Jurkat, Clone E6-1 (cell line): ENCODE measurements at places on chromosomes 12 and 14.

DNA sequence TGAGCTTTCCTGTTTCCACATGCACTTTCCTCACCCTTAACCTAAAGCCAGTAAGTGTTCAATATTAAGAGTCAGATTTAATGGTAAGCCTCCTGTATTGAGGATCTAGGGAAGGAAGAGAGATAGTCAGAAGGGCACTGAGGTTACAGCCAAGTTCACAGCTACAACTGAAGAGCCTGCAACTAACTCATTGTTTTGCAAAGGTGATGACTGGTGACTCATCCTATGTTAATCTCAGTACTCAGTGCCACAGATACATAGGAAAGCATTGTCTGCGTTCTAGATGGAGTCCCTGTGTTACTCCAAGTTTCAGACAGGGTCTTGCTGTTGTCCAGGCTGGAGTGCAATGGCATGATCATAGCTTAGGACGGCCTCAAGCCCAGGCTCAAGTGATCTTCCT is 157.0 kb upstream of the RBM19 start:
- no peak for DNase-seq

- DNase-seq = no peak
Observed at GRCh38 chr14:84253326-84253725, 1276.6 kb upstream of the FLRT2 start.

DNA sequence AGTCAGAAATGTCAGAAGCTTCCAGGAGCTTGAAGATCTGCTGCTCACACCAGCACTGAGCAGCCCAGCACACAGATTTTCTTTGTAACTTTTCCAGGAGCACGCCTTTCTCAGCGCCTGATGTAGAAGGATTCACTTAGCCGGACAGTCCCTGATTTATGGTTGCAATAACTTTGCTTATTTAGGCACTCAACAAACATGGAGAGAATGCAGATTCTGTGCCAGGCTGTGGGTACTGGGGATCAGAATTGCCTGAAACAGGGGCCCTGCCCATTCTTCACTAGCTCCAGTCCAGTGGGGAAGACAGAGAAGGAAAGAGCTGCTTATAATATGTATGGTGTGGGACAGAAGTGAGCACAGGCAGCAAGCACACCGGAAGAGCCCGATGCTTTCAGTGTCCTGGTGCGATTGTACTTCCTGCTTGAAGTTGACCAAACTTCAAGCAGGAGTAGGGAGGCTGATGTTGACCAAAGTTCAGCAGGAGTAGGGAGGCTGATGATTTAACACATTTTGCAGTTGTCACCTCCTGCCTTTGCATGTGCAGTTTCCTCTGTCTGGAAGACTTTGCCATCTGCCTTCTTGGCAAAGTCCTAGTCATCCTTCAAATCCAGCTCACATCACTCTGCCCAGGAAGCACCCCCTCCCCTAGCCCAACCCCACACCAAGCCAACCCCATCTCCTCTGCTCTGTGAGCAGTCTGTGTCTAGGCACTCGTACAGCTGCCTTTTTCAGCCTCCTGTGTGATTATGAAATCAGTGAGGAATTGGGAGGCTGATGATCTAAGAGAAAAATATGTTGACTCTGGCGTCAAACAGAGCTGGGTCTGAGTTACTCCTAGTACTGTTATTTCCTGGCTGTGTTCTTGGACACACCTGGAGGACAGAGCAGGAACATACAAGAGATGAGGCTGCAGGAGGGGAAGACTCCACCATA is 12.0 kb upstream of the PRIMA1 start:
- no peak for DNase-seq

- peak; percentile 15 for DNase-seq
Observed at GRCh38 chr12:69906411-69907216, 81.6 kb downstream of the MYRFL start.

DNA sequence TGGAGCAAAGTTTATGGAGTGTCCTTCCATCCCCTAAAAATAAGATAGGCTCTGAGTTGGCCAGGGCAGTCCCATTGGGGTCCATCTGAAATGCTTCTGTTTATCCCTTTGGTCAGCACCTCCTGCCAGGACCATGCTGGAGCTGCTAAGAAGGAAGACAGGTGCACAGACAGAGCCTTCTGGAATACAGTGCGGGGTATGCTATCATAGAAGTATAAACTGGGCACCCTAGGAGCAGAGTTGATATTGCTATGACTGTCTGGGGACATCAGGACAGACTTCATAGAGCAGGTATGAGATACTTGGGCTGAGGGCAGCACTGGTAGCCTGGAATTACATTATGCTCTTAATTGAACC is 170.4 kb upstream of the HIF1A start:
- DNase-seq = no peak

- no peak for DNase-seq
Observed at GRCh38 chr14:94769391-94770250, at the start of gene GSC. GSC (minus strand) TSS chr14:94770113; CDS start chr14:94770015, 98 bp downstream.

- DNase-seq = no peak
Observed at GRCh38 chr12:118356809-118357256, 15.9 kb downstream of the TAOK3 start.

- no peak for DNase-seq
Observed at GRCh38 chr14:50780393-50780792, 50.6 kb downstream of the NIN start.

GRCh38 chr14:29233188-29233587 is 466.6 kb downstream of the FOXG1 start:
- no peak for DNase-seq

GRCh38 chr12:62957233-62957953 is 22.4 kb upstream of the PPM1H start:
- no peak for DNase-seq

DNA sequence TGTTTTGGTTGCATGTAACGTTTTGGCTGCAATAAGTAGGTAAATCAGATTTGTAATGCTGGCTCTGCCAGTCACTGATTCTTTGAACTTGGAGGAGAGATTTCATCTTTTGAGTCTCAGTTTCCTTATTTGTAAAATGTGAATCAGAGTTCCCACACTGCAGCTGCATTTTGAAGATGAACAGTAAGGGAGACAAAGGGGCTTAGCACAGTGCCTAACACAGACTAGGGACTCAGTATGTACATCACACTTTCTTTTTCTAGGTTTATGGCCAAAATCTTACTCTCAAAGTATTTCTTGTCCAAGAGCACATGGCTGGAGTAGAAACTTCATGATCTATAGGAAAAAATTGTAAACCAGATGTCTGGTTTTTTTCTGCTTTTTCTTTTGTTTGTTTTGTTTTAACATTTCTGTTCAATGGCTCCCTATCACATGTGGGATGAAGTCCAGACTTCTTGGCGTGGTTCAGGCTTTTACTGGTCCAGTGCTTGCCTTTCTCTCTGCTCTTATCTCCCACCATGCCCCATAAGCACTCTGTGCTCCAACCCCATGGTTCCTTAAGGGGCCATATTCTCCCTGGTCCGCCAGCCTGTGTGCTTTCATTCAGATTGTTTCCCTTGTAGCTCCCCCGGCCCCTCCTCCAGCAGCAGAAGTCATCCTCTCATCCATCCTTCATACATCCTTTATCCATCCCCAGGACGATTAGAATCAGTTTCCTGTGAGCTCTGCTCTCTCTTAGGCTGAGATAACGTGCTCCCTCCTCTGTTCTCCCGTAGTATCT is 58.0 kb downstream of the SYNE2 start:
- DNase-seq = no peak

DNA sequence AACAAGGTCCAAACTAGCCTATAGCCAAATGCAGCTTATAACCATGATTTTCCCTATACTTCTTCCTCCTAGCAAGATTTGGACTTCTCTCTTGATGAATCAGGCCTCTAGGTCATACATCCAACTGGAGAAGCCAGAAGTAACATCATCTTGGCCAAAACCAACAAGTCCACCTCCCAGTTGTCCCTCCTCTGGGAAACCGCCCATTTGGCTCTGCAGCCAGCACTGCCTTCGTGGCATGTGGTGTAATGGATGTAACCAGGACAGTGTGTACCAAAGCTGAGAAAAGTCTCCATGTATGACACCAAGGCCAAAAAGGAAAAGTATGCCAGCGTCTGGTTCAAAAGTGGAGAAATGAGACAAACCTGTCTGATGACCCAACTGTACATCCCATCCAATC is 59.3 kb upstream of the VASH1 start:
- no peak for DNase-seq

DNA sequence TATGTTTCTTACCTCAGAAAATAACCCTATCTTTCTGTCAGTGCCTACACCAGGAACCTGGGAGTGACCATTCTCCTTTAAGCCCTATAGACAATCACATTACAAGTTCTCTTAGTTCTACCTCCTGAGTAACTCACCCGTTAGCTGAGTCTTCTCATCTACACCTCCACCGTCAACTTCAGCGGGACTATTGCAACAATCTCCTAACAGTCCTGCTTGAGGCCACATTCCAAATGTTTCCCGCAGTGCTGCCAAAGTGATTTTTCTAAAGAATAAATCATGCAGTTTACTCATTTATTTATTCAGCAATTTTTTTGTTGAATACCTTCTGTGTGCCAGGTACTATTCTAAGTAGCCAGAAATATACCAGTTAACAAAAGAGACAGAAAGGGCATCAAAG is 285.0 kb upstream of the GRIP1 start:
- no peak for DNase-seq

GRCh38 chr12:128940090-128940888 is 87.0 kb downstream of the GLT1D1 start:
- no peak for DNase-seq

- no peak for DNase-seq
Observed at GRCh38 chr14:105414456-105415371, 4.9 kb upstream of the MTA1 start.

DNA sequence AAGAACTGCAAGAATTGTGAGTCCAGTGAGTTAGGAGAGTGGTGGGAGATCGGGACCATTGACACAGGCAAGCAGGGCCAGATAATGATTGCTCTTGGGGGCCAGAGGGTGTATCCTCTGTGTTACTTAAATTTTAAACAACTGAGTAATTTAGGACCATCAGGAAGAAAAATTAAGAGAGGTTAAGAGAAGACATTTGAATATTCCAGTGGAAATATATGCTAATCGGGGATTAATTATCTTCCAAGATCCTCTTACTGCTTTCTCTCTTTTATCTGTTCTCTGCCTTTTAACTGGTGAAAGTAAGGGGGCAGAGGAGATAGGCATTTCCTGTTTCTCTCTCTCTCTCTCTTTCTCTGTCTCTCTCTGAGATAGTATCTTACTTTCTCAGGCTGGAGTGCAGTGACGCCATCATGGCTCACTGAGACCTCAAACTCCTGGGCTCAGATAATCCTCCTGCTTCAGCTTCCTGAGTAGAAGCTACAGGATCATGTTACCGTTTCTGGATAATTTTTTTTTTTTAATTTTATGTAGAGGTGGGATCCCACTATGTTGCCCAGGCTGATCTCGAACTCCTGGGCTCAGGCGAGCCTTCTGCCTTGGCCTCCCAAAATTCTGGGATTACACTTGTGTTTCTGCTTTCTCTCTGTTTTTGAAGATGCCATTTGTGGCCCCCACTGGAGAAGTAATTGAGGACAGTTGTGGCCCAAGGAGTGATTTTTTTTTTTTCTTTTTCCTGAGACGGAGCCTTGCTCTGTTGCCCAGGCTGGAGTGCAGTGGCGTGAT is 85.1 kb downstream of the DIP2B start:
- DNase-seq = peak; percentile 72

GRCh38 chr14:61505815-61506809 is 184.7 kb downstream of the PRKCH start:
- no peak for DNase-seq

DNA sequence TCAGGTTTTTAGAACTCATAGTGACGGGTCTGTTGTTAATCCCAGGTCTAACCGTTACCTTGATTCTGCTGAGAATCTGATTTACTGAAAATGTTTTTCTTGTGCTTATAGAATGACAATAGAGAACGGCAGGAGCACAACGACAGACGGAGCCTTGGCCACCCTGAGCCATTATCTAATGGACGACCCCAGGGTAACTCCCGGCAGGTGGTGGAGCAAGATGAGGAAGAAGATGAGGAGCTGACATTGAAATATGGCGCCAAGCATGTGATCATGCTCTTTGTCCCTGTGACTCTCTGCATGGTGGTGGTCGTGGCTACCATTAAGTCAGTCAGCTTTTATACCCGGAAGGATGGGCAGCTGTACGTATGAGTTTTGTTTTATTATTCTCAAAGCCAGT is 34.4 kb downstream of the PSEN1 start:
- DNase-seq = no peak

GRCh38 chr14:66315548-66315947 is 170.6 kb upstream of the CCDC196 start:
- DNase-seq = no peak

GRCh38 chr12:52324153-52324444 is 2.9 kb upstream of the KRT83 start:
- no peak for DNase-seq

- DNase-seq = peak; percentile 91
Observed at GRCh38 chr12:132986001-132986884, at the start of gene ZNF26. ZNF26 (plus strand) TSS chr12:132986367; CDS start chr12:132986841, 474 bp downstream.

GRCh38 chr12:124888260-124888659 is 24.6 kb upstream of the SCARB1 start:
- DNase-seq = no peak

- no peak for DNase-seq
Observed at GRCh38 chr12:119780786-119781434, 96.2 kb downstream of the CIT start.

DNA sequence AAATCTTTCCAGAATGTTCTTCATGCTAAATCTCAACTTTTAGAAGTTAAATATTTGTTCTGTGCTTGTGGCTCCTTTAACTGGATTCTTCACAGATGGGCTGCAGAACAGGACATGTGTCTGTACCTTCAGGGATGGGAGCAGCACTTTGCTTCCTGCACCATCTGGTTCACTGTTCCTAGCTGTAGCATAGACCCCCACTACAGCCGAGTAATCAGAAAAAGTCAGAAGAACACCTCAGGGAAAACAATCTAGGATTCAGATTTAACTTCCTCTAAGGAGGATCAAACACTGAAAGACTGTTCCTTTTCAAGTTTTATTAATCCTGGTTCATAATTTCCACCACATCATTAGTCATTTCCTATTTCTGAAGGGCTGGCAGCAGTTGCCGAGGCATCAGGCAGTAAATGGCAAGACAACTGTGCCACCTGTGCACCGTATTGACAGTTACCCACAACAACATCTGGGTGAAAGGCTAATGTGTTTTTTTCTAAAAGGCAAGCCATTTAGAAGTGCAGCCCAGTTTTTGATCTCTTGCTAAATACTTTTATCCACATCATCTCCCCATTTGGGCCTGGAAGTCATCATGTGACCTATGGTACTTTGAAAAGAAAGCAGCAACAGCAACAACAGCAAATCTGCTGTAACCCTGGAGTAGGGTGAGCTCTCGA is 212.8 kb upstream of the BMP4 start:
- DNase-seq = peak; percentile 96

- no peak for DNase-seq
Observed at GRCh38 chr14:35189422-35189821, 67.1 kb downstream of the PRORP start.

GRCh38 chr14:104597576-104597975 is 7.0 kb downstream of the TMEM179 start:
- no peak for DNase-seq

- DNase-seq = peak; percentile 15
Observed at GRCh38 chr12:107564946-107565345, 120.7 kb upstream of the PWP1 start.

GRCh38 chr12:90712671-90713070 is 242.3 kb downstream of the CCER1 start:
- no peak for DNase-seq

DNA sequence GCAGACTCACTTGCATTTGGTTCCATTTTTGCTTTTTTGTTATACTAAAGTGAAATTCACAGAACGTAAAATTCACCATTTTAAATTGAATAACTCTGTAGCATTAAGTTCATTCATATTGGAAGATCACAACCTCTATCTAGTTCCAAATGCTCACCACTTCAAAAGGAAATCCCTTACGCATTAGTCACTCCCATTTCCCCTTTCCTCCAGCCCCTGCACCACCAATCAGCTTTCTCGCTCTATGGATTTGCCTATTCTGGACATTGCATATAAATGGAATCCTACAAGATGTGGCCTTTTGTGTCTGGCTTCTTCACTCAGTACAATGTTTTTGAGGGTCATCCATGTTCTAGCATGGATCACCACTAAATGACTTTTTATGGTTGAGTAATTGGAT is 294.5 kb downstream of the KSR2 start:
- no peak for DNase-seq
